ENCODE measurements at places on chromosomes 5 and 9. TPM values are rescaled to one million over a fixed set of nuclear protein-coding genes. Genes with fewer than 3 reads are reported as not detected.

The DAPK1 gene
- total RNA-seq, result 96.8 TPM

The CDH10 gene
- total RNA-seq, result not detected

The IFNA2 gene
- total RNA-seq, result not detected

The RGS7BP gene
- 3.5 TPM for total RNA-seq

The RETREG1 gene
- total RNA-seq, result 9.3 TPM

The ZNF622 gene
- 31.7 TPM for total RNA-seq

The SGCD gene
- total RNA-seq, result 24.4 TPM

The ADAMTSL2 gene
- total RNA-seq, result 3.5 TPM

The PRRX2 gene
- 2.2 TPM for total RNA-seq

The PCA3 gene
- not detected for total RNA-seq

The TMC1 gene
- total RNA-seq, result not detected

The ZFR gene
- 106 TPM for total RNA-seq

The C9 gene
- total RNA-seq, result not detected

The PKD2L2 gene
- total RNA-seq, result not detected

The SOWAHA gene
- 0.13 TPM for total RNA-seq

The TMEM174 gene
- total RNA-seq, result not detected

The SAPCD2 gene
- 0.17 TPM for total RNA-seq

The GLDC gene
- 2.5 TPM for total RNA-seq

The ARL10 gene
- total RNA-seq, result 16.9 TPM

The MSH3 gene
- total RNA-seq, result 8.6 TPM

The FOXD4L3 gene
- not detected for total RNA-seq

The CFAP77 gene
- not detected for total RNA-seq

The GSN gene
- total RNA-seq, result 3,340 TPM

The GALNT12 gene
- 15.5 TPM for total RNA-seq

The HMGXB3 gene
- 22.0 TPM for total RNA-seq

The SLC22A4 gene
- total RNA-seq, result 0.42 TPM

The TENT4A gene
- 21.8 TPM for total RNA-seq

The SV2C gene
- 0.42 TPM for total RNA-seq

The GZMA gene
- 3.1 TPM for total RNA-seq

The GMCL2 gene
- not detected for total RNA-seq

The FBXO4 gene
- total RNA-seq, result 8.8 TPM

The FAM200C gene
- 3.0 TPM for total RNA-seq

The BICD2 gene
- total RNA-seq, result 46.9 TPM

The GPRIN1 gene
- total RNA-seq, result 1.0 TPM

The ASPN gene
- 21.6 TPM for total RNA-seq

The SPATA31E1 gene
- total RNA-seq, result not detected

The PCDHGA4 gene
- total RNA-seq, result 7.9 TPM

The GCNT4 gene
- 3.6 TPM for total RNA-seq

The GLRA1 gene
- not detected for total RNA-seq

The PCDHGA11 gene
- total RNA-seq, result 5.8 TPM

The FAM153A gene
- total RNA-seq, result 1.4 TPM

All from esophagus muscularis mucosa (tissue), 4 donors.